Esophagus mucosa (tissue), 1 donor: ENCODE measurements at places on chromosomes 11 and 22. TPM values are rescaled to one million over a fixed set of nuclear protein-coding genes. Genes with fewer than 3 reads are reported as not detected.
A peak's percentile ranks its signal among the peaks of the same experiment; 100 is the strongest.

ME3 gene
- 1.8 TPM for total RNA-seq

DNA sequence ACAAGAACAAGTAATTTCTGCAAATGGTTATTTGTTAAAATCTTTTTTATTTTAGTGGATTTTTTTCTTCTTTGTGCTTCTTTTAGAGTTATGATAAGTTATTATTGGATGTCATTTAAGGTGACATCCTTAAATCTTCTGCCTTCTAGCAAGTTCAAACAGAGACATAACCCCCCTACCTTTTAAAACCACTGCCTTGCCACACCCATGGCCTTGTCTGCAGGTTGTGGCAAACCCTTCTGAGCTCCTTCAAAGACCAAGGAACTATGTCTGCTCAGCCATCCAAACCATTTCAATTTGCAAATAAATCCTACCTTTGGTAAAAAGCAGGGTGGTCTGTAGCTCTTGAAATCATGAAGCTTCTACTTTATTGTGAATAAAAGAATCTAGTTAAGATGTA, 241.6 kb downstream of the FAM76B start:
- no peak for ATAC-seq

ST14 gene
- 121 TPM for total RNA-seq

- no peak for ATAC-seq
Measured at GRCh38 chr11:5339771-5340322, 3.5 kb downstream of the OR51B5 start.

HEPN1 gene
- not detected for total RNA-seq

GRCh38 chr22:40512426-40513136, 123.9 kb downstream of the MRTFA start:
- peak; percentile 27 for ATAC-seq

DNA sequence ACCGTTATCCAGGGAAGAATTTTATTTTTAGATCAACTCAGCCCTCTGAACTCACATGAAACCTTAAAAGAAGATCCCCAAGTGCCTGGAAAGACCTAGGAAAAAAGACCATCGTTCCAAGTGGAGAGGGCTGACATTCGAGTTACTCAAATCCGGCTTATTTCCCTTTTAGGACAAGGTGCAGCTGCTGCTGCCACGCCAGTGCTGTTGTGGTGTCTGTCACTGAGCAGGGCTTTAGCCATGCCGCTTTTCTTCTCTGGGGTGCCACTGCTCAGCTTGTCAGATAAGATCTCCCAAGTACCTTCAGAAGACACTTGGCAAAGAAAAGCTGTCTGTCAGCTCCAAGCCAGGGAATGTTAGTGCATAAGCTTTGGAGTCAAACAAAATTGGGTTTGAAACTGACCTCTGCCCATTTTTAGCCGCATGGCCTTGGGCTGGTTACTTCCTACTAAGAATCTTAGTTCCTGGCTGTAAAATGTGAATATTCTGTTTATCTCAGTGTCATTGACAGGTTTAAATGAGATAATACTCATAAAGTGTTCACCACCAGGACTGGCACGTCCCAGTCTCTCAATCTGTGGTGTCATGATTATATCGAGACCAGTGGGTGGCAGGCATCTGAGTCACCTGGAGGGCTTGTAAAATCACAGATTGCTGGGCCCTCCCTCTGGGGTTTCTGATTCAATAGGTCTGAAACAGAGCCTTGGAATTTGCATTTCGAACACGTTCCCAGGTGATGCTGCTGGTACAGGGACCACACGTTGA, 117.5 kb downstream of the PKNOX2 start:
- no peak for ATAC-seq
